ENCODE measurements at places on chromosomes 6 and 20.
A peak's percentile ranks its signal among the peaks of the same experiment; 100 is the strongest.

DNA sequence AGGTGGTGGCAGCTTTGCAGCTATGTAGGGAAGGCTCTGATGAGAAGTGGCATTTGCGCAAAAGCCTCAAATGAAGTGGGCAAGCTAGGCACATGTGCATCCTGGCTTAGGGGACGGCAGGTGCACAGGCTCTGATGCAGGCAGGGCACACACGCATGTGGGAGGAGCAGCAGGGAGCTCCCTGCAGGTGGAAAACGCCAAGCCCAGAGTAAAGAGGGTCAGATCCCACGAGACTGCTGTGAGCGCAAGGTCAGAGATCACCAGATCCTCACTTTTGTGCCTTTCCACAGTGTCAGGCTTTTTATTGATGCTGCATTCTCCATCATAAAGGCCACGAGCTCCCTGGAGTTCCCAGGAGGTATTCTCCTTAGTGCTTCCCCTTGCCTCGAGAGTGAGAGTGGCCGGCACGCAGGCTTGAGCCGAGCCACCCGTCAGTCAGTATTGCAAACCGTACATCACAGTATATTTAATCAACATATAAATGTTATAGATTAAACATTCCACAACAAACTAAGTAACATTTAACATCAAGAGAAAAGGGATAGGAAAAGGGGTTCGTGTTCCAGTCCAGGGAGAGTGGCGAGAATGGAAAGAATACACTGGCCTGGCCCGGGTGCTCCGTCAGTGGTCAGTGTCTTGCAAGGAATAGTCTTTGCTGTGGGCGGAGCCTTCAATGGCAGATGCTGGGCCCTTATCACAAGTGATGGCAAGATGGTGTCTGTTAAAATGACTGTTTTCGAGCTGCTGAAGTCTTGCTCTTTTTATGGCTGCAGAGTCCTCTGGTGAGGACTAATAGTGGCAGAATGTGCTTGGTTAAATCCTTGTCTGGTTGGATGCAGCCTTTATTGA is 109.4 kb downstream of the SYNDIG1 start:
- DNase-seq: no peak

DNA sequence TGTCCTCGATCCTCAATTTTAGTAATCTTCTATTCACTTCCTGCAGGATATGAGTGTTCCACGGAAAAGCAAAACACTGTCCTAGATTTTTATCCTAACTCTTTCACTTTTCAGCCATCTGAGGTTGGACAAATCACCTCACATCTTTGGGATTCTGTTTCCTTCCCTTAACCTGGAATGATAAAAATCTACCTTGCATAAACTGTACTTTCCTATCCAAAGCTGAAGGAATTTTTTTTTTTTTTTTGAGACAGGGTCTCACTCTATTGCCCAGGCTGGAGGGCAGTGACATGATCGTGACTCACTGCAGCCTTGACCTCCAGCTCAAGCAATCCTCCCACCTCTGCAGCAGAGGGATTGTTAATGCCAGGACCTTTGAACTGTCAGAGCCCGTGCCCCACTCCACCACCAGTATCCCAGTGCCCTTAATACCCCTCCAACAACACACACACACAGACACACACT is 20.5 kb downstream of the CAPN11 start:
- no peak for DNase-seq

GRCh38 chr20:20593447-20594170 is 118.8 kb downstream of the RALGAPA2 start:
- DNase-seq: no peak

DNA sequence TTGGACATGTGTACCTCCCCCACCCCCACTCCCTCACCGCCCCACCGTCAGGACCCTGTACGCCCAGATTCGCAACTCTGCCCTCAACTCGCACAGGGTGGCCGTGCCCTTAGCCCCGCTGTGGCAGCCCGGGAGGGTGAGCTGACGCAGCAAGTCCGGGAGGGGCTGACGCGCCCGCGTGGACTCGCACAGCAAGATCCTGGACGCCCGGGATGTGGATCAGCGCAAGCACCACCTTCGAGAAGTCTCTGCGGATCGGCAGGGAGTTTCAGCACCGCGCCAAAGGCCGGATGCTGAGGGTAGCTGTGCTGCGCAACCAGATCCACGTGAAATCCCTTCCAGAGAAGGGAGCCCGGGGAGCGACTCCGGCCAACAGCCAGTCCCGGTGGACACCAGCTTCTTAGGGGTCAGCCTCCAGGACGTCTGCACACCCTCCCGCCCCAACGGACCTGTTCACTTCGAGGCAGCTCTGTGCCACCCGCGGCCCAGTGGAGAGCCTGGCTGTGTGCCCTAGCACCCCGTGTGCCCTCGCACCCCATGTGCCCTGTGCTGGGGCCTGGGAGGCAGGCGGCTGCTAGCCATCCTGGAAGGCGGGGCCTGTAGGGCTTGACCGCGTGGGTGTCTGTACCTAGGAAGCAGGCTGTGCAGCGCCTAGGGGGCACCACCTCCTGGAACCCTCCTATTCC is 6.7 kb upstream of the GJA10 start:
- DNase-seq: no peak

GRCh38 chr6:41591859-41592502 is 45.8 kb downstream of the FOXP4 start:
- DNase-seq: peak; percentile 56

- DNase-seq: no peak
These were observed 73.0 kb upstream of the OPRM1 start for GRCh38 chr6:153966001-153966400.

DNA sequence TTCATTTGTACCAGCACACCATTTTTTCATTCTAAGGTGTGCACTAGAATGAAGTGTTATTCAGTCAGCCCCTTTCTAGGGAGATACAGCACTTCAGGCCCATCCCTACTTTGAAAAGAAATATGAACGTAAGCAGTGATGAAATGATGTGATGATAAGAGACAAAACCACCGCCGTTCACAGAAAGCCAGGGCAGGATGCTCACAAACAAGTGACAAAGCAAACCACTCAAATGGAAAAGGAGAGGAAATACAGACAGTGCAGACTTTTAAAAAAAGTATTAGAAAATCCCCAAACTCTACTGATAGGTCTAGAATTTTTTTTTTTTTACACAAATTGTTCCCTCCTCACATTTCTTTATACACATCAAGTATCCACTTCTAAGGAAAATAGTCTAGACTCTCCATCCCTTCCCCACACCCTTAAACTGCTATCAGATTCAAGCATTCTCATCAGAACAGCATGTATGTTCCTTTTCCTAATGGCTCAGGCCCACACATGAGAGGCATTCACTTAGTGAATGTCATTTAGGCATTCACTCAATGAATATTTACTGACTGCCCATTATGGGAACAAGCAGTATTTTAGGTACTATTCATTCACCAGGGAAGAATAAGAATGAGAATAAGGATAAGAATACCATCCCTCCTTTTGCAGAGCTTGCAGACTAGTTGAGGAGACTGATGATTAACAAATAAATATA is 243.5 kb downstream of the GMPR start:
- no peak for DNase-seq

DNA sequence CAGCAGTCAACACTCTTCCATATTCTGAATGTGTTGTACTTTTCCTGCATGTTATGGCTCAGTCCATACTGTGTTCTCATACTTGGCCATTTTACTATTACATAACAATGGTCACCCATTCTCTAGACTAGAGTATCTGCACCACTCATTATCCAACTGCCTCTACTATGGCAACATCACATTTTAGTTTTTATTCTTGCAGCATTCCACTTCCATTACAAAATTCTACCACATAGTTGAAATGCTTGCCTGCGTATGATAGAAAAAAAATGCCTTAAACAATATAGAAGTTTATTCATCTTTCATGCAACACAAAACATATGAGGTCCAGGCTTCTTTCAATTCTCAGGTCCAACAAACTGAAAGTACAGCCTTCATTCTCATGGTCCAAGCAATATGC is 128.0 kb downstream of the TENT5A start:
- no peak for DNase-seq

- no peak for DNase-seq
These were observed 878.7 kb upstream of the MAN1A1 start for GRCh38 chr6:120228297-120228696.

DNA sequence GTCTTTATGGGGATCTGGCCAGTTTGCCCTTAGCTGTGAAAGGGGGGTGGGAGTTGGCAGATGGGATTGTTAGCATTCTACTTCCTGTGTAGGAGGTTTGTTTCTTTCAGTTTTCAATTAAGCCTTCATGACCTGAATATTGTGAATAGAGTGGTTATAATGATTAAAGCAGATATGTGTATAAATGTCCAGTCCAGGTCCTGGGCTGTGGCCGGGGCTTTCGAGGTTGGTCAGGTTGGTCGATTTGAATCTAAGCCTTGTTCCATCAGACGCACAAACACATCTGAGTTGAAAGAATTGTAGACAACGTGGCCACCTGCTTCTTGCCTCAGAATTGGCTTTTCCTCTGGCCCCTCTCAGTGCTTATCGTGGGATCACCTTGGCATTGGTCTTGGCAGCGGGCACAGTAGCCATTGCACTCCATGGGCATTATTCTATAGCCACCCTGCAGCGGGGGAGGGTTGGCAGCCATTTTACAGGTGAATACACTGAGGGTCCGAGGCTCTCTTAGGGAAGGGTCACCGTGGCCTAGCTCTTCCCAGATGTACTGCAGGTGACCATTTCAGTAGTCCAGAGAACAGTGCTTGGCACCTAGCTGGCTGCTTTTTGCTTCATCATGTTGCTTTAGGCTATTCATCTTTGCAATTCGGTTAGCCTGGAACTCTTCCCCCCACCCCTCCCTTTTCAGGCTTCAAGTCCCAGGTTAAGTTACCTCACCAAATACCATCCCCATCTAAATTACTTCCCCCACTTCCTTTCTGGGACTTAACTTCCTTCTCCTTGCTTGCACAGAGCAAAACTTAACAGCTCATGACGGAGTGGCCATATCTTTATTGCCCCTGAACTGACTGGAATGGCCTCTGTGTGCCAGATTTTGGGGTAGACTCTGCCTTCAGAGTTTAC is 1.1 kb downstream of the RNF114 start:
- no peak for DNase-seq

DNA sequence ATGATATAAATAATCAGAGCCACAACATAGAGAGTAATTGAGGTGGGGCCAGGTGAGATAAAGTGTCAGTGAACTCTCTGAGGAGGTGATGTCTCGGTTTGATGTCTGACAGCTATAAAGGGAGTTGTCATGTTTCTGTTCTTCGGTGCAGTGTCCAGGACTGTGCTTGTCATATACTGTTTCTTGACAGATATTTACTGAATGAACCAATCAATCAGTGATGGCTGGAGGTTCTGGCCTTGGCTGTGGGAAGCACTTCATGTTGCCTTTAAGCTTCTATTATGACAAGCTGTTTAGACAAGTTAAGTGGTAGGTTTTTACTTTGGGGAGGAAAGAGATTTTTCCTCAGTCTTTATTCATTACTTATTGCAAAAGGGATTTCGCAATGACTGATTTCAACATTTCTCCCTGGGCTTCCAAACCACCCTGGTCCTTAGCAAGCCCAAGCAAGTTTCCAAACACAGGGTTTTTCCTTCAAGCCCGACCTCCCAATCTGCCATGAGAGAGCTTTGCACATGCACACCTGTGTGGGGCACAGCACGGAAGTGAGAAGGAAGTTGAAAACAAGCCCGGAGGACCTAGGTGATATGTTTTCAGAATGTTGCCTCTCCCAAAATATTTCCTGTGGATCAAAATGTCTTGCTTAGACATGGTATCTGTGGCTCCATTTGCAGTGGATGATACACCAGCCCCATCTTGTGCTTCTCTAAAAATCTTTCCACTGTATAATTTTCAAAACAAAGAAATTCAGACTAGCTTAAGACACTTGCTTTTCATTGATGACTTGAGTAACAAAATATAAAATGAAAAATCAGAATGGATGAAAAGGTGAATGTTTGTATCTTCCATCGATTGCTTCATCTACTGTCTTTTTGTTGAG is 567.3 kb upstream of the BTBD3 start:
- no peak for DNase-seq

DNA sequence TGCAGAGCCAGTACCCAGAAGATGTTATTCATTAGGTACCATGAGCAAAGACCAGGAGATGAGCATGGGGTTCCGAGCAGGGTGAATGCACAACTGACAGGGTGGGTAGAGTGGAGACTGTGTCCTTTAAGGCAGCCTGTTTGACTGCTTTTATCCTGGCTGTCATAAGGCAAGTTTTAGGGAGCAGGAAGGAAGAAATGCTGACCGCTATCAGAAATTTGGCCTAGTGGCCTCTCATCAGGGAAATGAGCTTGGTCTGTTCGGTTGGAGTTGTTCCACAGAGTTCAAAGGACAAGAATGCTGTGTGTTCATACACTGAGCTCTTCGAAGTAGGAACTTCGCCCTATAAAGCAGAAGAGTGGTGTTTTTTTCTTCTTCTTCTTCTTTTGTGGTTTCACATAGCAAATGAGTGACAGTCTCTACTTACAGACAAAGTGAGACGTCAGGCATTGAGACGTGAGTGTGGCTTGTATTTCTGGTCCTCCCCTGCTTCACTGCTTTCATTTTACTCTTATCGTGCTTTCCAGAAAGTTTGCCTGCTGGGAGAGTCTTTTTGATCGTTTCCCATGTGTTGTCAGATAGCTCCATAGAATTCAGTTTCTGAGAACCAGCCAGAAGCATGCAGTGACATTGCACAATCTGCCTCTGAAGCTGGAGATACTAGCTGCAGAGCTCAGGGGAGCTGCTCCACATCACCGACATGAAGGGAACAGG is at the start of gene CASS4:
CASS4 (plus strand) TSS at position 502 of the 714 bp plus-strand sequence; CDS start at position 701, 199 bp downstream.
- no peak for DNase-seq

DNA sequence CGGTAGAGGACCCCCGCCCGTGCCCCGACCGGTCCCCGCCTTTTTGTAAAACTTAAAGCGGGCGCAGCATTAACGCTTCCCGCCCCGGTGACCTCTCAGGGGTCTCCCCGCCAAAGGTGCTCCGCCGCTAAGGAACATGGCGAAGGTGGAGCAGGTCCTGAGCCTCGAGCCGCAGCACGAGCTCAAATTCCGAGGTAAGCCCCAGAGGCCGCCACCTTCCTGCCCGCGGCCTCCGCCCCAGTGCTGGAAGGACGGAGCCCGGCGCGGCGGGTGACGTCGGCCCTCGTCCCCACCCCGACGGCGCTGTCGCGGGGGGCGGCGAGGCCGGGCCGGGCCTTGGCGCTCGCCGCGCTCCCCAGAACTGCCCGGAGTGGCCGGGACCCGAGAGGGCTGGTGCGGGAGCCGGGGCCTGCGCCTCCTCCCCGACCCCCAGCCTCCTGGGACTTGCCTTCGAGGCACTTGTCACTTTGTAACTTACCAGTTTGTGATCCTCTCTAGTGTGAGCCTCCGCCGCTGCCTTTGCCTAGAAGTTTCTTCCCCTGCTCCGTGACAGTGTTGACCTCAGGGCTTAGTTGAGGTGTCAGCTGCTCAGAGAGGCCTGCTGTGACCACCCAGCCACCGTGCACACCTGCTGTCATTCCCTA is 417 bp downstream of the VAPB start:
- no peak for DNase-seq

DNA sequence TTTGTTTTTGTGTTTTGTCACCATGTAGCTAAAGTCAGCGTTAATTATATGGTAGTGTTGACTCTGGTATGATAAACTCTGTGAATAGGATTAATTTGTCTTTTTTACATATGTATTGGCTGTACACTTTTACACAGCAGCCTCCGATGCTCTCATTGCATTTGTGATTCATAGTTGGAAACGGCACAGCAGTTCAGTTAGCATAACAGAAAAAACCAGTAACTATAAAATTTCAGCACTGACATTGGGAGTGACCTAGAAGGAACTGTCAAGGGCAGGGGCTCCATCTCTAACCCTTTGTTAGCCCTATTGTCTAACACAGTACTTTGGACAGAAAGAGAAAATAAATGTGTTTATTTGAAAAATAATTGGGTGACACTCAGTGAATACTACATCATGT is 5.6 kb upstream of the BEND6 start:
- no peak for DNase-seq

- no peak for DNase-seq
These were observed 112.6 kb upstream of the CCN2 start for GRCh38 chr6:132063738-132064137.

- DNase-seq: no peak
These were observed 48.4 kb downstream of the ZC2HC1B start for GRCh38 chr6:143912671-143913070.

Measured in left renal cortex interstitium (tissue), 4 donors.